ENCODE measurements at places on chromosomes 5 and 9.

- no peak for DNase-seq
Observed at GRCh38 chr5:143041-143440, 48.3 kb upstream of the LRRC14B start.

DNA sequence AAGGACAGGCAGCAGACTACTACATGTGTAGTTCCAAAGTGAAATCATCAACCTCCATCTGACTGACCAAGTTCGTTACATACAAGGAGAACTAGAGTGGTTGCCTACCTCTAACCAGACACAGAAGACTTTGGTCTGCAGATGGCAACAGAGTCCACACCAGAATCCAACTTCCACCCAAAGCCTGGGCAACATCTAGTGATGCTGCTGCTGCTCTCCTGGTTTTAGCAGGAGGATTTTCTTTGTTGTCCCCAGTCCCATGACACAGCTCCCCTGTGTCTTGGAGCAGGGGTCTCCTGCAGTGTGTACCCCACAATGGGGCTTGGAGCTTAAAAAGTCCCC, 46.4 kb upstream of the APC start:
- DNase-seq: no peak

DNA sequence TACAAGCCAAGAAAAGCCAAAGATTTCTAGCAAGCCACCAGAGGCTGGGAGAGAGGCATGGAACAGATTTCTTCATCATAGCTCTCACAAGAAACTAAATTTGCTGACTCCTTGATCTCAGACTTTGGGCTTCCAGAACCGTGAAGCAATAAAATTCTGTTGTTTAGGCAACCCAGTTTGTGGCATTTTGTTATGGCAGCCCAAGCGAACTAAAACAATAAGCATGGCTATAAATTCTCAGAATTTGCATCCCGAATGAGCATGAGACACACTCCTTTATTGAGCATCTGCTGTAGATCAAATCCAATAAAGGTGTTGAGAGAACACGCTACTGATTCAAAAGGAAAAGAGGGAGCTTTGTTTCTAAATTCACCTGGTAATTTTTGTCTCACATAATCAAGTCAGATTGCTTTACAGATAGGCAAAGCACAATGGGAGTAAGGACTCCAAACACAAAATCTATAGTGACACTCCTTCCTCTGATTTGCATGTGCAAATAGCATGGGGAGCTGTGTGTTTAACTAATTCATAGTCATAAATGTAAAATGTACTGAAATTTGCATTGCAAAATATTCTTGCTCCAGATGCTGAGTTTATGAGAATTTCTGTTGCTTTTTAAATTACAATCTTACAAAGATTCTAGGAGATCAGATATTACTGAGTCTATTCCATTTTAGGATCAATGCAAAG, 308.7 kb downstream of the MED10 start:
- DNase-seq: no peak

GRCh38 chr5:15290953-15291352, 209.0 kb upstream of the FBXL7 start:
- DNase-seq: peak; percentile 54

GRCh38 chr5:132821791-132822190, 8.7 kb downstream of the SHROOM1 start:
- peak; percentile 3 for DNase-seq

GRCh38 chr5:76732405-76733048, 16.6 kb downstream of the F2R start:
- no peak for DNase-seq

- DNase-seq: no peak
Observed at GRCh38 chr5:13866792-13867191, 77.7 kb downstream of the DNAH5 start.

DNA sequence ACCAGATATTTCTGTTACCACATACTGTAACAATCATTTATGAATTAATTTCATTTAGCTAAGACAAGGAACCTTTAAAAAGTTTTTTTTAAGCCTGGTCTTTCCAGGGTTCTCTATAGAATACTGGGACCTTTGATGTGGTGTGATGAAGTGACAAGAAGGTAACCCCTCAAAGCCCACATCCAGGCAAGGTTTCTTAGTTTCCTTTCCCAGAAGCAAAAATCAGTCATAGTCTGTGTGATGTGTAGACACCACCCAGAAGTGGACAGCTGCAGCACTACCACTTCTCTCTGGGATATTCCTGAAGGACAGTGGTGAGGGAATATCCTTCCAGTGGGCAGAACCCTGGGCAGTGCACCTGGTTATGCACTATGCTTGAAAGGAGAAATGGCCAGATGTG, 115.6 kb downstream of the TTC39B start:
- no peak for DNase-seq

- DNase-seq: peak; percentile 61
Observed at GRCh38 chr5:129771058-129771838, 23.4 kb downstream of the MINAR2 start.

GRCh38 chr9:135979547-135980166, 18.5 kb upstream of the UBAC1 start:
- DNase-seq: no peak

DNA sequence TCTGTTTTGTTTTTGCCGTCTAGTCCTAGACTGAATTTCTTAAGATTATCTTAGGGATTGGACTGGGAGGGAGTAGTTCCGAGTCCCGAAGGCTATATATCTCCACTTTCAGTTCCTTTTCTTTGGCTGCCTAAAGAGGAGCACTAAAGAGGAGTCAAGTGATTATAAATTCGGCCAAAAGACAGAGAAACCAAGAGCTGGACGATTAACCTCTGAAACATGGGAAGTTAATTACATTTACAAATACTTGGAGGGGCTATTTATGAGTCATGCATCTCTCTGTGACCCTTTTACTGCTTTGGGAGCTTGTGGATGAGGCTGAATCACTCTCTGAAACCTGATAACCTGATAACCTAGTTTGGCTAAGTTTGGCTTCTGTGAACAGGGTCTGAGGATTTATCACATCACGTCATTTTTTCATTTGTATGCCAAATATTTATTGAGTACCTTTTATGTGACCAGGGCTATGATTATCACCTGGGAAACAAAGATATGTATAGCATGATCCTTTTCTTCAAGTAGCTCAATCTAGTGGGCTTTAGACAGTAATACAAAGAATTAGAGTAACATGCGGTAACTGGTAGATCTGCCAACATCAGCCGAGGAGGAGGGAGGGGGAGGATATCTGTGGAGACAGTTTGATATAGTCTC, 180.9 kb downstream of the CD180 start:
- peak; percentile 35 for DNase-seq

DNA sequence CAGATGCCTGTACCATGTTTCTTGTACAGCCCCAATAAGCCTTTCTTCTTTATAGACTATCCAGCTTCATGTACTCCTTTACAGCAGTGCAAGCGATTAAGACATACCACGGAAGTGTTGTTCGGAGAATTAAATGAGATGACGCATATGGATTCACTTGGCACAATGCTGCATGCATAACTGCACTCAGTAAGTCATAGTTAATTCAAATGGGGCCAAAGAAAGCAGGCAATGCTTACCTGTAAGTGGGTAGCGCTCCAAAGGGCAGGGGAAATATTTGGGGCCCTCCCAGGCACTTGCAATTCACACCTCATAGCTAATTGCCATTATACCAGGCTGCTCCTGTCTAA, 7.7 kb upstream of the ADRA1B start:
- DNase-seq: no peak

GRCh38 chr5:76821136-76821535, 2.3 kb downstream of the F2RL1 start:
- no peak for DNase-seq

DNA sequence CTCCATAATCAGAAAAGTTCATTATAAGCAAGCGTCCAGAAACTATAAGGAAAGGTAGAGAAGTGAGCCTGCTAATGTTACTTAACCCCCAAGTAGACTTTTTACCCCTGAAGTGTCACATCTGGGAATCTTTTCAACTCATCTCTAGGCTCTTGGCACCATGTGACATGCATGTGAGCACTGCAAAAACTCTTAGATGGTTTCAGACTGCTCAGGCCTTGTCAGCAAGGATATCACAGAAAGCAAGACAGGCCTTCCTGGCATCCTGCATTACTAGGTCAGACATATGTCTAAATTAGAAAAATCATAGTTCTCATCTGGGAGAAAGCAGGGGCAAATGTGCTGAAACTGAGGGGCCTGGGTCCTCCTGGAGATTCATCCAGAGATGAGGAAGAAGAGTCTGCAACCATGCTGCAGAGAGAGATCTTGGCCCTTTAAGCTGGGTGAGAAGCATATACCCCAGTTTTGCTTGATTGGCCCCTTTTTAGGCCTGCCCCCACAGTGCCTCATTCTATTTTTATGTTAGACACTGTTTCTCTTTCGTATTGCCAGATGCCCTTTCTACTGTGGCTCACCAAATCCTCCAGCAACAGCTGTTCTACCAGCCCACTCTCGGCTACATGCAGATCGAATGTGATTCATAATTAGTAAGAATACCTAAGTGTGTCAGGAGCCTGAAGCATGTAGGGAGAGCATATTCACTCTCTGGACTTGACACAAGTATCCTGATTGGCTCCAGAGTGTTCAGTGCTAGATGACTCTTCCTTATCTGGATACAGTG, 19.0 kb downstream of the TMEM8B start:
- DNase-seq: no peak

GRCh38 chr5:149807176-149807575, 77.1 kb downstream of the PPARGC1B start:
- DNase-seq: no peak

DNA sequence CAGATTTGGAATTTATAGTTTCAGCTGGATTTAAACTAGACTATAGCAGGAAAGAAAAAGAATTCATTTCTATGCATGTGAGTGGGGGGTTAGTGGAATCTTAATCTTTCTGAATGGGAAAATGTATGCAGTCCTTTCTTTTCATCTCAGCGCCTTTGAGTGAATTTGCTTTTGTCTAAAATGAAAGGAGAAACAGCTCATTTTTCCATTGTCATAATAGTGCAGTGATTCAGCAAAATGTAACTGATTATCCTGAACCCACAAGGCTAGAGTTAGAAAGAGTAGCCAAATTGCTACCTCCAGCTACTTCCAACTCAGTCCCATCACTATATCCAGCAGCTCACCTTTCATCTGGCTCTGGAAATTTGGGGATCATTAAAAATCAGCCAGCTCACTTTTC, 134.4 kb downstream of the ADAMTSL1 start:
- no peak for DNase-seq

DNA sequence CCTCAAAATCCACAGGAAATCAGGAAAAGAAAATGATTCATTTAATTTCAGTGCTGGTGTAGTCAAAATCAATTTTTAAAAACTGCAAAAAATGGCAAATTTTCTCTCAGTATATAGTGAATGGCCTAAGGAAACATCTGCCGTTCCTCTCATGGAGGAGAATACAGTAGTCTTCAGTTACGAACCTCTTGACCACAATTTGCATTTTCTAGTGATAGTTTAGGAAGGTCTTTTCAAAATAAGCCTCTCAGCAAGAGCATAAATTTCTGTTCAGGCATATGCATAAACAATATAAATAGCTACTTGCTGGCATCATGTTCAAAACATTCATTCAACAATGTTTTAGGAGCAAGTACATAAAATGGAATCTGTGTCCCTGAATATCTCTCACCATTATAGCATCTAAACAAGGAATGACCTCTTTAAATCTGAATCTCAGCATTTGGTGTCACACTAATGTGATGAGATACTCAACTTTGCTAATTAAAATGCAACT, 33.5 kb downstream of the HAPLN1 start:
- no peak for DNase-seq

GRCh38 chr5:72452515-72453245, 54.5 kb downstream of the ZNF366 start:
- DNase-seq: no peak

DNA sequence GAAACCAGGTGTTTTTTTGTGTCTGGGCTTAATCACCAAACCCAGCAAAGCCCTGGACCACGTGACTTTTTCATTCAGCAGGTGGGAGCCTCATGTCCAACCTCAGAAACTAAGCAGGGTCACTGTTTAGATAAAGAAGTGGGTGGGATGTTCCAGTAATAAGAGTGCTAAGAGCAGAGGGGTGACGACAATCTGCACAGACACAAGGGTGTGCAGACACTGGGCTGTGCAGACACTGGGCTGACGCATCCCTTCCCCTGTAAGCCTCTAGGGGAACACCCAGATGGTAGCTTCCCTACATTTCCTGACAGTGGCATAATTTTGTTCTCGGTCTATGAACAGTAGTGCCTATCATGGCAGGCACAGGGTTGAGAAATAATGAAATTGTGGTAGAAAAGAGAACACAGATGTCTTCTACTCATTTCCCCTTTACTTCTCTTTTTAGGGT, 85.1 kb downstream of the SAXO1 start:
- DNase-seq: peak; percentile 82

DNA sequence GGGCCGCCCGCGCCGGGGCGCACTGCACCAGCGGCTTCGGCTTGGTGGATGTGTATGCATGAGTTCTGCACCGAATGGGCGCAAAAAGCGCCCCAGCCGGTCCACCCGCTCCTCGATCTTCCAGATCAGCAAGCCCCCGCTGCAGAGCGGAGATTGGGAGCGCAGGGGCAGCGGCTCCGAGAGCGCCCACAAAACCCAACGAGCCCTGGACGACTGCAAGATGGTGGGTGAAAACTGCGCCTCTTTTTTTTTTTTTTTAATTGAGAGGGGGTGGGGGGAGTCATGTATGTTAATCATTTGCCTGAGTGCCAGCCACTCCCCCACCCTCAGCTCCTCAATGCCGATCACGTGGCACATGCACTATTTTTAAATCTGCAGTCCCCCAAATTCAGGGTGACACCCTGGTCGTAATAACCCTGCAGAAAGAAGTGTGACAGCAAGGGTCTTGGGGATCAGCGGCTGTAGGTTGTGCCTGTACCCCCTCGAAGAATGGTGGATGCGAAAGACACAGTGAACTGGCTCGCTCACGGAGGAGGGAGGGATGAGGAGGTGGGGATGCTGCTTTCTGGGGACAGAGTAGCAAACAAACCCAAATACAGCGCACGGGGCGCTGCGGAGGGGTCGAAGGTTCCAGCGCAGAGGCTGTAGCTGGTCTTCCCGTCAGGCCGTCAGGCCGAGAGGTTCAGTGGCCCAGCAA, 900 bp downstream of the RGS7BP start:
- no peak for DNase-seq

DNA sequence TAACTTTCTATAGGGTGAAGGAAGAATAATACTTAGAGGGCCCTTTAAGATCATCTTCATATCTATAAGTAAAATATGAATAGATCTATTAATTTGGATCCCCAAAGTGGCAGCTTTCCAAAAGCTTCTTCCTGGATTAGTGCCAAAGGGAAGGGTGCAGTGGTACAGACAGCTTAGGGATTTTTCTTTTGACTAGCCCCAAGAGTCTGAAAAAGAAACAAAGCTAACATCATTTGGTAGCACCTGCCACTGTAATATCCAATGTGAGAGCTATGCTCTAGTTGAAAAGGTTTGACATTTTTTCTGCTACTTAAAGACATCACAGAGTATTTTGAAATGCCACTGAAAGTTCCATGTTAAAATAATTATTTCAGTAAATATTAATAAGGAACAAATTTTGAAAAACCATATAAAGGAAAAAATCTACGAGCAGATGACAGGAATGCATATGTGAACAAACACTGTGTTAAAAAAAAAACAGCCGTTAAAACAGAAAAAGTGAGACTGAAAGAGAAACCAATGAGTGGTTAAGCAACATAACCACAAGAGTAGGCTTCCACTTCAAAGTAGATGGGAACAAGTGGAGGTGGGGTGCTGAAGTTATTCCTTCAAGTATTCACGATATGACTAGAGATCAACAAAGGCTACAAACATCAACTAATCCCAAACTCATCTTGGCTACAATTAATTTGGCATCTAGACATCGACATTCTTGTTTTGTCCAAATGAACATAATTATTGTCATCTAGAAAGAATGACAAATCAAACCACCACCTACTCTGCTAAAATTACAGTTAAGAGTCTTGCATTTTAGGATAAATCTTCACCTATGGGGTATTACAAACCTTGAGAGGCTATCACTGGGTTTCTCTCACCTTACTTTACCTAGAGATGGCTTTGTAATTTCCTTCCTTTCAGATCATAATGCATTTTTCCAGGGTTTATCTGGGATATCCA, 137.5 kb downstream of the CPLANE1 start:
- no peak for DNase-seq
